Stimulated activated CD8-positive, alpha-beta memory T cell treated with anti-CD3 and anti-CD28 coated beads, Interleukin-15, amount 100 ng/mL, for 1 hour (primary cell): ENCODE measurements at places on chromosomes 5 and 9.

- no peak for DNase-seq
Observed at GRCh38 chr5:157459715-157460599, at the start of gene NIPAL4. NIPAL4 (plus strand) TSS chr5:157460213; CDS start chr5:157460321, 108 bp downstream.

DNA sequence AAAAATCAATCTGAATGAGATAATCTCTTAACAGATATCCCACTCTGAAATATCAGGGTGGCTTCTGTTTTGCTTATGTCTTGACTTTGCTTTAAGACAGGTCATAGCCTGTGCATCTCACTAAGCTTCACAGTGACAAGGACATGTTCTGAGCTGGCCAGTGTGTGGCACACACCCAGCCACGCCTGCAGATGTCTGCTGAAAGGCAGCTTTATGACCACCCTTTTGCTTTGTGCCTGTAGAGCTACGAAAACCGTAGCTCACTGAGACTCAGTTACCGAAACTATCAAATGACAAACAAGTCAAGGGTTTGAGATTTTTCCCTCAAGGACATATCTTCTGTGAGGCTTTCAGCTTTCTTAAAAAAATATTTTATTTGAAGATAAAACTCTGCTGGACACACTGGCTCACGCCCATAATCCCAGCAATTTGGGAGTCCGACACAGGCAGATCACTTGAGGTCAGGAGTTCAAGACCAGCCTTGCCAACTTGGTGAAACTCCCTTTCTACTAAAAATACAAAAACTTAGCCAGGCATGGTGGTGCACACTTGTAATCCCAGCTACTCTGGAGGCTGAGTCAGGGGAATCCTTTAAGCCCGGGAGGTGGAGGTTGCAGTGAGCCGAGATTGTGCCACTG lies 233.2 kb downstream of the SPATA31A1 start:
- DNase-seq: no peak

- DNase-seq: no peak
Observed at GRCh38 chr5:80125962-80126480, 90.9 kb downstream of the THBS4 start.

GRCh38 chr9:112777914-112778313 lies 27.4 kb downstream of the SNX30 start:
- DNase-seq: no peak
